ENCODE measurements at places on chromosomes 6 and 20.

DNA sequence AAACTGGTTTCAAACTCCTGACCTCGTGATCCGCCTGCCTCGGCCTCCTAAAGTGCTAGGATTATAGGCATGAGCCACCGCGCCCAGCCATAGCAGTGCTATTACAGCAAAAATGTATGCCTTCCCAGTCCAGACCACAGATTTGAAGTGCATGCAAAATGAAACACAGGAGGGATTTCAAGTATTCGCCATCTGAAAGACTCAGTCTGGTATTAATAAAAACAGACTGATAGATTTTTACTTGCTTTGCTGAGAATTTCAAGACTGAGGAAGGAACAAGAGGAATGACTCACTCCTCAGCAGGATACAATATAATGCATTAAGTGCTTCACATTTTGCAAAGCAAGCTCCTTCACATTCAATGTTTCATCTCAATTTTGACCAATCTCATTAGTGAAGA is 134.9 kb downstream of the TMEM200A start:
- no peak for DNase-seq

- no peak for DNase-seq
Observed at GRCh38 chr6:74638412-74638811, 567.4 kb downstream of the COL12A1 start.

GRCh38 chr6:159609652-159610178 is 83.3 kb downstream of the SOD2 start:
- no peak for DNase-seq

DNA sequence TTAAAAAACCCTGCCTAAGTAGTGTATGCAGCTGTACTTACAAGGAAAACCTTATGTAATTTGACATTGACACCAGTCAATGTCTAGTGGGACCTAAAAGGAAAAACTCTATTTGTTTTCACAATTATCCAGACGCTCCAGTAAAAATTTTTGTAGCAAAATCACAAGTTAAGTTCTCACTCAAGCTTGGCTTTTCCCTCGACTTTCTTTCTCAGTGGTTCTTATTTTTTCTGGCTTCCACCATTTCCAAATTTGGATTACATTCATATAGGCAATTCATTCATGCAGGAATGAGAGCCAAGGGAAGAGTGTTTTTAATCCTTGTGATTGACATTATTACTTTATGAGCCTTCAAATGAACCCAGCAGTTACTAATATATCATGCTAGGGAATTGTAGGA is 66.0 kb upstream of the ADGRG6 start:
- DNase-seq: no peak

DNA sequence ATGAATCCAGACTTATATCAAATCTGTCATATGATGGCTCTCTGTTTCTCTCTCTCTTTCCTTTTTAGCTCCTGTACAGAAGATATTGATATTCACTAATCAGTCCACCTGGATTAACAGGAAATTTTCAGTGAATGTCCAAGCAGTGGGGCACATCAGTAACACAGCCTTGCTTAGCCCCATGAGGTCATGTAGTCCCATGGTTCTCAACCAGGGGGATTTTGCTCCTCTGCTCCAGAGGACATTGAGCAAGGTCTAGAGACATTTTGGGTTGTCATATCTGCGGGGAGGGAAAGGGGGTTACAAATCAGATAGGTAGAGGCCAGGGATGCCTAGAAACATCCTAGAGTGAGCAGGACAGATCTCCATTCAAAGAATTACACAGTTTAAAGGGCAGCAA is 810 bp downstream of the GSTA1 start:
- DNase-seq: no peak

GRCh38 chr6:138001750-138002349 is 105.4 kb downstream of the PERP start:
- no peak for DNase-seq

DNA sequence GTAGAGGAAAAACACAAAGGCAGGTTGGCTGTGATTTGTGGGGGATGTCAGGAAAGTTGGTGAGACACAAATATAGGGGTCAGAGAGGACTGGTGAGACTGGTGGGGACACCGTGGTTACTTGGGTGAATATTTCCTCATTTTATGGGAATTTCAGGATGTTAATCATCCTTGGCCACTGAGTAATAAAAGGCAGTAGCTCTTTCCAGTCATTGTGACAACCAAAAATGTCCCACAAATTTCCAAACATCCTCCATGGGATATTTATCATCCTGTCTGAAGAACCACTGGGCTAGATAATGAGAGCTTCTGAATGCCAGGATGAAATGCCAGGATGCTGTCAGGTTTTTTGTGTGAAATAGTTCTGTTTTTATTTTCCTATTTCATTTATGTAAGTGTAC is 374.1 kb downstream of the CD109 start:
- no peak for DNase-seq

GRCh38 chr20:31989030-31989645 is 21.1 kb upstream of the CCM2L start:
- DNase-seq: no peak

GRCh38 chr20:17545127-17545526 is 13.9 kb upstream of the BFSP1 start:
- DNase-seq: no peak

- DNase-seq: no peak
Observed at GRCh38 chr20:58637466-58638213, 13.4 kb upstream of the STX16 start.

- no peak for DNase-seq
Observed at GRCh38 chr6:50098641-50098993, 48.9 kb upstream of the DEFB112 start.

DNA sequence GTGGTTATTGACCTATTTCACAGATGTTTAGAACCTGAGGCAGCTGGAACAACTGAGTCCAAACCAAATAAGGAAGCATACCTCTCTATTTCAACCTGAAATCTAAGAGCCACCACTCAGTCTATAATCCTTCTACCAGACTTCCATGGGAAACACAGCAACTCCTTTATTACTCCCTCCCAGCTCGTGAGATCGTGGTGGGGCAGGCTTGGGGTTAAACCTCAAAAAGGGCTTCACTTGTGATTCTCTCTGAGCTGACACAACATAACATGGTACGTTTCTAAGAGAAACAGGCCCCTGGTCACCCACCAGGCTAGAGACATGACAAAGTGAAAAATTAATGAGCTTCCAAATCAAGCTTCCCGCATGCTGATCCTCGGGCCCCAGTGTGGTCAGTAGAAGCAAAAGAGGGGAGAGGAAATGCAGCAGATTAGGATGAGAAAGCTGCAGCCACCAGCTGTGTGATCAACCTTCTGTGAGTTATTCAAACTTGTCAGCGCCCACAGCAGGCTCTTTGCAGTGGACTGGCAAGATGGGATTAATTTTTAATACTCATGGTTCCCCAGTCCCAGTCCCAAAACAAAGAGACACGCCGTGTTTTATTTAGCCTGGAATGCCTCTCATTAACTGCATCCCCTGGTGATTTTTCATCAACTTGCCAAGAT is 9.3 kb downstream of the PKHD1 start:
- no peak for DNase-seq

- no peak for DNase-seq
Observed at GRCh38 chr6:38141085-38141484, 321.6 kb downstream of the ZFAND3 start.

- no peak for DNase-seq
Observed at GRCh38 chr6:106450653-106451052, 90.1 kb downstream of the CRYBG1 start.

GRCh38 chr20:3014662-3015061 is 28.8 kb upstream of the GNRH2 start:
- no peak for DNase-seq

DNA sequence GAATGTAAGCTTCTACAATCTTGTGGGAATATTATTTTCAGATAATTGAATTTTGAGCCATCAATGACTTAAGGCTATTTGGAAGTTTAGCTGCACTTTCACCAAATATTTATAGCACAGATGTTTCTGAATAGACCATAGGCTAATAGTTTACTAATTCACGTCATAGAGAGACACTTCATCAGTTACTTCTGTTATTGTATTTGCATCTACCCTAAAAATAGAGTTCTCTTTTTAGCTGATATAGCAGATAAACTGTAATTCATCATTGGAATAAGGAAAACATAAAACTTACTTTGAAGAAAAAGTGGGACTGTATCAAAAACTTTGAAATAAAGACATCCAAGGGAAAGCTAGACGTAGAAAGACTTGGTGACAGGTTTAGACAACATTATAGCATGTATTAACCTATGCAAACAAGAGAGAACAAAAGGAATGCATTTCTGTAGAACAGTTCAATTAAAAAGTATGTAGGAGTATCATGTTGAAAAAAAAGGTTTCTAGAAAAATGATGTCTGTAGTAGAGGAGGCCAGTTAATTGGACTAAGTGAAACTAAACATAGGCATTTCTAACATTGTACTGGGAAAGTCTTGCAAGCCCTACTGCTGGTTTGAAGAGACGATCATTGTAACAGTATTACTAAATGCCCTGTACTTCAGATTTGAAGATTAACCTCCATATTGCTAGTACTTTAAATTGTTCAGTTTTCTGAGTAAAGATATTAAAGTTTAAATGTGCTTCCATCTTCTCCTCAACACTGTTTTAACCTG is 123.3 kb downstream of the ZFAND3 start:
- DNase-seq: no peak

GRCh38 chr6:1439349-1439748 is 50.0 kb downstream of the FOXF2 start:
- DNase-seq: no peak

DNA sequence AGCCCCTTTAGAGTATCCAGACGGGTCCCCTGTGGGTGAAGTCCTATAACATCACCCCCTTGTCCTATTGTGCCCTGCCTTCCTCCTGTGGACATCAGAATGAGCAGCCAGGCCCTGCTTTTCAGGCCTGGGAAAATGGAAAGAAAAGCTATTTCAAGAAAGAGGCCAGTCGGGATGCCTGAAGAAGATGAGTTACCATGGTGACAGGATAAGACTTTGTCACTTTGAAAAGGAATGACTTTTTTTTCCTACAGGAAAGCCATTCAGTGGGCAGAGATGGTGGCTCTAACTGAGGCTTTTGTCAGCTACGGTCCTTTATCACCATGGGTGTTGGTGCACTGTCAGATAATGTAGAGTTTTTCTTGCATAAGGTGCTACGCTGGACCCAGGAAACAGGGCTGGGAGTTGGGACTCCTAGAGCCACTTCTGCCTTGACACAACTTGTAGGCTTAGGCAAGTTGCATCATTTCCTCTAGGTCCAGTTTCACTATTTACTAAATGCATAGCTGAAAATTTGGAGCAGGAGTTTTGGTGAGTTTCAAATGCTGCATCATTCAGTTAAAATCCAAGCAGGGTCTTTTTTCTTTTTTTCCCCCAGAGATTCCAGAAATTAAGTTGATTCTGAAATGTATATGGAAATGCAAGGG is 293.6 kb upstream of the PRND start:
- no peak for DNase-seq

DNA sequence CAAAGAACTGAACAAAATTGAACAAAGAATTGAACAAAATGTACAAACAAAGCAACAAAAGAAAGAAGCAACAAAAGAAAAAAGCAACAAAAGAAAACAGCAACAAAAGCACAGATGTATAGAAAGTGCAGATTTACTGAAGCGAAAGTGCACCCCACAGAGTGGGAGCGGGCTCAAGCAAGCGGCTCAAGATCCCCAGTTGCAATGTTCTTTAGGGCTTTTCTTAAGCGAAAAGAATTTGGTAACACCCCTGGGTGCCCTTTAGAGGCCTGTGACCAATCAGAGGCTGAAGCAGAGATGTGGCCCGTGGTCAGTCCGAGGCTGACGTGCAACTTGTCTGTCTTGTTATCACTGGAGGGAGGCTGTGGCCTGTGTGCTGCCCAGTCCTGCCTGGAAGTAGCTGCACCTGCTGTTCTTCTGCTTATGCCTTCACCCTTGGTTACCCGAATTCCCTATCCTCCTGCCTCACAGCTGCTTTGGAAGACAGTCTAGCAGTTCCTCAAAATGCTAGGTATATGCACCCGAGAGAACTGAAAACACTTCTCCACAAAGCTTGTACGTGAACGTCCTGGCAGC is 13.2 kb upstream of the KIF25 start:
- no peak for DNase-seq

DNA sequence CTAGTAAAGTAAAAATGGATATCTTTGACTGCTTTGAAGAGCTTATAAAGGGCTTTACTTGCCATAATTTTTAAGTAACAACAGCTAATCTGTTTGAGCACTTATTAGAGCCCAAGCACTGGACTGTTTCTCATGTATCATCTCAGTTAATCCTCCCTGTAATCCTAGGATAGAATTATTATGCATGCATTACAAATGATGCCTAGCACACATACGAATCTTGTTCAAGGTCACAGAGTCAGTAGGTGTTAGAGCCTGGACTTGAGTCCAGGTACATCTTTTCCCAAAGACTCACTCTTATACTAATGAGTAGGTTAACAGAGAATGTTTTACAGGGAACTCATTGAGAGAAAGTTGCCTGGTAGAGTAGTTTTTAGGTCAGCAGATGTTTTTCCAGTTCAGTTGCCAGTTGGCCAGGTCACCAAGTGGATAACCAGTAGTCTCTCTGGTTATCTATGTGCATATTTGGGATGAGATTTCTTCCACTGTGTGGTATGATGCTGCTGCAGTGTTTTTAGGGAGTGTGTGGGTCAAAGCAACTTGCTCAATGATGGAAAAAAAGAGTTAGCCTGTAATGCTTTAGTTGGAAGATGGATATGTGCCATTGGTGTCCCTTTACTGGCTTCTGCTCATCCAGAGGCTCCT is 32.3 kb upstream of the LAMA4 start:
- no peak for DNase-seq

DNA sequence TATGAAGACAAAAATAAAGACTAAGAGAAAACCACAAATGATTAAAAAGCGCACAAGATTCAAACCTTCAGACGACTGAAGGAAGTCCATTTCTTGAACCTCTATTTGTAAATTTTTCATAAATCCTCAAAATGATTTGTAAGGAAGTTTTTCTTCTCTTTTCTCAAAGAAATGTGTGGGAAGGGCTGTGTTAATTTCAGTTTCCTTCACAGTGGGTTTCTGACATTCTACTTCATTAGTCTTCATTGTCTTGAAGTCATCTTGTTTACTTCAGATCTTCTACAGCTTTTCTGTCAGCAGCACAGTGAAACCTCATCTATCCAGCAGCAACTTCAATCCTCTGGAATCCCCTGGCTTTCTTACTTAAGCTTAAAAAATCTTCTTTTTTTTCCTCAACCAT is 87.6 kb upstream of the MYLIP start:
- no peak for DNase-seq

GRCh38 chr6:48474830-48475229 is 363.8 kb upstream of the PTCHD4 start:
- DNase-seq: no peak

GRCh38 chr20:36784116-36784515 is 10.6 kb upstream of the DSN1 start:
- DNase-seq: no peak

DNA sequence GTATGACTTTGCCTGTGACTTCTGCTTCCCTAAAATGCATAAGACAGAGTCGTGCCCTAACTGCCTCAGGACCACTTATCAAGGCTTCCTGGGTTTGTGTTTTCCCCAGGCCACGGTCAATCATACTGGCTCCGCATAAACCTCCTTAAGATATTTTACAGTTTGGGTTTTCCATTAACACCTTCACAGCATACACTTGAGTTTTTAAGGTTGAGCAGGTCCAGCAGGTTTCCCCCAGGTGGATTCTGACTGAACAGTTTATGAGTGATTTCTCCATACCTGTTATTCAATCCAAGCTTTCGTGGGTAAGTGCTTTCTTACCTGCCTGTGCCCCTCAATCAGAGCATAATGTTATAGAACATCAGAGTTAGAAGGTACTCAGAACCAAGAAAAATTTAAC is 39.3 kb downstream of the NINL start:
- DNase-seq: no peak
